GM04504 (cell line): ENCODE measurements at places on chromosomes 4 and X.
A peak's percentile ranks its signal among the peaks of the same experiment; 100 is the strongest.

DNA sequence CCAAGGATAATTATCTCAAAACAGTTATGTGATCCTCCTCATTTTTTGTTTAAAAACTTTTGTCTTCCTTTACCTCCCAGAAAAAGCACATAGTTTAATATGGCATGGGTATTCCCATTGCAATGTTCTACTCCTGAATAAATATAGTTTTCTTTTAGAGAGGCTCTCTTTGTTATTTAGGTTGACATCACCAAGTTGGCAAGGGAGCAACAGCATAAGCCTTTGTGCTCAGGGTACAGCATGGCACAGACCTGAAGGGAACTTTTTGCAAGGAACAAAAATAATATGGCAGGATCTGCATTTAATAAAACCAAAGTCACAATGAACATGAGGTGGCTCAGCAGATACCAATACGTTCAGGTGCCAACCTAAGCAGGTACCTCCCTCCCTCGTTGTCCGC, 47.1 kb upstream of the NPY2R start:
- DNase-seq = no peak

DNA sequence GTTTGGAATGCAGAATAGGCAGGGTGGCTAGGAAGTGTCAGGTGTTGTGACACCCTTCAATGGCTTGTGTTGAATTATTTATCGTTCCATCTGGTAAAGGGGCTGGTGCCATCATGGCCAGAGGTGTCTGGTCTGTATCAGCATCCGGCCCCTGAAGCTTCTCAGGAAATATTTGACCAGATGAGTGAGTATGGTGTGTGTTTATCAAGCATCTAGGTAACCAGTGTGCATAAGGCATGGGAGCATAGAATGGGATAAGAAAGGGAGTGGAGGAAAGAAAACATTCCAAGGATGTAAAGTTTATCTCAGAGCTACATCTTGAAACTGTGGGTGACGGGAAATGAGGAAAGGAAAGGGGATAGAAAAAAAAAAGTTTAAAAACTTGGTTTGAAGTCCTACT, 109.4 kb downstream of the KLHL4 start:
- DNase-seq = no peak

DNA sequence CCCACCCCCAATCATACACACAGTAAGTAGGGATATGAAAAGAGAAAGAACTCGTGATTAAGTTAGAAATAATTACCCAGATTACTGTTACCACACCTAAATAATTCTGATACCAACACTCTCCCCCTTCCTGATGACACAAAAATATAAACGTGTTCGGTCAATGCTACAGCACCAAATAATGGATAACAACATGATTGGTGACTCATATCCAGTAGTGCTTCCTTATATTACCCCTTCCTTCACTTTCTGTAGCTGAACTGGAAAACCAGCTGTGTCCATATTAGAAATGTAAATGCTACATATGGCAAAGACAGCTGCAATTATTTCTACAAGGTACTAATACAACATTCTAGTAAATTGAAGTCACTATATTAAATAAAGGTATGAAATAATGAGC, 20.8 kb downstream of the EIF4E start:
- no peak for DNase-seq

- no peak for DNase-seq
Measured at GRCh38 chr4:8157944-8158709, 486 bp downstream of the ABLIM2 start.

DNA sequence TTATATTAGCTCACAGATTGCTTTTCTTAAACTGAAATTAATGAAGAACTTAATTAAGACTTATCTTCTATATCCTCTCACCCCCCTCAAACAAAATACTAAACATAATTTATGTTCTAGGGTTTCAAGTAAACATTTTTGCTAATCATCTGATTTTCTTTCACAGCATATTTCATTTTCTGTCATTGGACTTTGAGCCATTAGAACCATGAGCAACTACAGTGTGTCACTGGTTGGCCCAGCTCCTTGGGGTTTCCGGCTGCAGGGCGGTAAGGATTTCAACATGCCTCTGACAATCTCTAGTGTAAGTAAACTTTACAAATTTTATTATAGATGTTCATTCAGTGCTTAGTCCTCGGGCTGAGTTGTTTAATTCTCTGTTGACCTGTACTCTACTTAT, 3.3 kb downstream of the PDLIM5 start:
- DNase-seq = peak; percentile 68

- DNase-seq = no peak
Measured at GRCh38 chrX:100704581-100705203, 27.2 kb downstream of the SYTL4 start.

GRCh38 chr4:151908201-151908600, 147.4 kb upstream of the GATB start:
- DNase-seq = no peak

DNA sequence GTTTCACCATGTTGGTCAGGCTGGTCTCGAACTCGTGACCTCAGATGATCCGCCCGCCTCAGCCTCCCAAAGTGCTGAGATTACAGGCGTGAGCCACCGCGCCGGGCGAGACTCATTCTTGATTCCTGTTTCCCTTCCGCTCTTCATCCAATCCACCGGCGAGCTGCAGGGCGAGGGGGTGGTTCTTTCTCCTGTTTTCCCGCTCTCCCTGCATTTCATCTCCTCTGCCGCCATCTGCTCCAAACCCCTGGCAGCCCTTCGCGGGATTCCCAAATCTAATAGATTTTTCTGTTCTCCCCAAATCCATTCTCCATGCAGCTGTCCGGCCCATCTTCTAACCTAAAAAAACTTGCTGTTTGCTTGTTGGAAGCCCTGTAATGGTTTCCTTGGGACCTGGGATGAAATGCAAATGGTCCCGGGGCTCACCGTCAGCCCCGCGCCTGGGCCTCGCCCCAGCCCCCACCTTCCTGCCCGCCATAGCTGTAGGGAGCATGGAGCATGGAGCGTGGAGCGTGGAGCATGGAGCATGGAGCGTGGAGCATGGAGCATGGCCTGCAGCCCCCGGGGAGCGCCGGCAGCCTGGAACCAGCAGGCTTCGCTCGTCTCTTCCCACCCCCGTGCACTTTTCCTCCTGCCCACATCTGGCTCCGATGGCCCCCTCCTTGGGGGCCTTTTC, 1.1 kb downstream of the ZFP42 start:
- DNase-seq = no peak

- no peak for DNase-seq
Measured at GRCh38 chrX:50762578-50762977, 51.4 kb downstream of the SHROOM4 start.

- no peak for DNase-seq
Measured at GRCh38 chr4:145639186-145639698, 20.1 kb downstream of the MMAA start.
